ENCODE measurements at places on chromosomes 1 and 21. TPM values are rescaled to one million over a fixed set of nuclear protein-coding genes. Genes with fewer than 3 reads are reported as not detected.

MYOM3 gene
- total RNA-seq = 0.14 TPM

MX2 gene
- total RNA-seq = 0.59 TPM

CYYR1 gene
- total RNA-seq = 10.4 TPM

NHLH1 gene
- under 0.01 TPM for total RNA-seq

ITLN2 gene
- total RNA-seq = not detected

SPATA6 gene
- total RNA-seq = 1.6 TPM

LCE1A gene
- total RNA-seq = not detected

All from pulmonary artery endothelial cell (primary cell).